Fibroblast of skin of right biceps (primary cell): ENCODE measurements at places on chromosomes 1 and 21.

DNA sequence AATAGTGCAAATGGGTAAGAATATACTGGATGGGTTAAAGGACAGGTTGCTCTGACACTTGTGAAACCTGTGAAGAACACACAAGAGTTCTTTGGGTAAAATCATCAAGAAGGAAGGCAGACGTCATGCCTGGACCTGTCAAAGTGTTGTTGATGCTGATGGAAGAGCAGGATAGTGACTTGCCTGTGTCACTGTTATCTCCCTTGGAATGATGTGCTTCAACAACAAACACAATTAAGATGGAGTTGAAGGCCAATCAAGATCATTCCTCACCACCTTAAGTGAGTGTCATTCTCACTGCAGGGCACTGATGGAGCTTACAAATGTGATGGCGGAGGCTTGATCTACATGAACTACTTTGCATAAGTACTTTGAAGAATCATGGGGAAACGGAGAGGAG, 73.2 kb downstream of the LRRN2 start:
- DNase-seq: no peak

GRCh38 chr21:31837618-31838390, 35.0 kb upstream of the HUNK start:
- no peak for DNase-seq

DNA sequence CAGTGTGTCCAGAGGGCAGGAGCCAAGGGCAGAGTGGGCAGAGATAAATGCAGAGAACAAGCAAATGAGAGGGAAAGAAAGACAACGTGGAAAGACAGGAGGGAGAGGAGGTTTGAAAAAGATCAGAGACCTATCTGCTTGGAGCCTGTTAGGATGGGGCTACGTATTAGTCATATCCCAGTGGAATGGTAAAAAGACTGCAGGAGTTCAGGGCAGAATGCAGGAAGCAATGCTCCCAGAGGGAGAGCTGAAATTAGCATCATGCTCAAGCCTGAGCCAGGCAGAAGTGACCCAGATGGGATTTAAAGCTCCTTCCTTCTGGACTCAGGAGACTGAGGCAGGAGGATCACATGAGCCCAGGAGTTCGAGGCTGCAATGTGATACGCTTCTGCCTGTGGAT, 261.3 kb upstream of the CHRM3 start:
- peak; percentile 52 for DNase-seq

GRCh38 chr1:30919025-30919881, 10.7 kb upstream of the SDC3 start:
- peak; percentile 82 for DNase-seq

DNA sequence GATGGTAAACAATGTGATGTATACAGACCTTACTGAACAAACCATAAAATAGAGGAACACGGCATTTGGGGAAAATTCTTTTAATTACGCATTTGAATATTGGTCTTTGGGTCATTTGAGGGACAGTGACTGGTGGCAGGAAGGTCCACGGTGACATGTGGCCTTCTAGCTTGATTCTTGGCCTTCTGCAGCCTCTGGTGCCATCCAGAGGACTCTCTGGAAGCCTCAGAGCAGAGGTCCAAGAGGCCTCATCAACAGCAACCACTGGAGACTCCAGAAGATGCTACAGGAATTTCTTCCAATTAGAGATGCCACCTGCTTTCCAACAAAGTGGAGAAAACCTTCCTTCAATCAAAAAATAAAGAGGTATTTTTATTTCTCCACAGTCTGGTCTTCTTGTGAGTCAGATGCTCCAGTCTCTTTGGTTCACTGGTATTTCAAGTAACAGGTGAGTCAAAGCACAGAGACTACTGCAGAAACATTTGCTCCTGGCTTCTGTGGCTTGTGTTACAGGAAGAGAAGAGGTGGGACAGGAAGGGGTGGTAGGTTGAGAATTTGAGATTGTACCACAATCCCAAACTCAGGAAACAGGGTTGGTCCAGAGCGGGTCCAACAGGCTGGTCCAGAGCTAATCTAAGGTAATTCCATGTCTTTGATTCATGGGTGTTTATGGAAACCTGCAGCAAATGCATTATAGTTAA, 2.7 kb upstream of the F5 start:
- no peak for DNase-seq

GRCh38 chr1:151266821-151267220, 12.3 kb downstream of the PSMD4 start:
- DNase-seq: no peak

DNA sequence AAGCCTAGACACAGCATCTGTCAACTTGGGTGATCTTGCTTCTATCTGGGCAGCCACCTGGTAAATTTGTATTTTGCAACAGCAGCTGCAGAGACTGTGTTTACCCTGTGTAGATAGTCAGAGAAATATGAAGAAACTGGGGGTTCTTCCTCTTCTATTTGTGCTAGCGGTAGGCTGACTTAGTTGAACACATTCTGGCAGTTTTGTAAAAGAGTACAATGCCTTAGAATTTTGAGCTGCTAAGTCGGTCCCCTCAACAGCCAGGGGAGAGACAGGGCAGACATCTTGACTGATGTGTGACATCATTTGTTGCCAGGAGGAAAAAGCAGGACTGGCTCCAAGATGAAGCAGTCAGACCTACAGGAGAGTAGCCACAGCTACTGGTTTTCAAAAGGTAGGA, 53.7 kb downstream of the KCNJ6 start:
- no peak for DNase-seq

DNA sequence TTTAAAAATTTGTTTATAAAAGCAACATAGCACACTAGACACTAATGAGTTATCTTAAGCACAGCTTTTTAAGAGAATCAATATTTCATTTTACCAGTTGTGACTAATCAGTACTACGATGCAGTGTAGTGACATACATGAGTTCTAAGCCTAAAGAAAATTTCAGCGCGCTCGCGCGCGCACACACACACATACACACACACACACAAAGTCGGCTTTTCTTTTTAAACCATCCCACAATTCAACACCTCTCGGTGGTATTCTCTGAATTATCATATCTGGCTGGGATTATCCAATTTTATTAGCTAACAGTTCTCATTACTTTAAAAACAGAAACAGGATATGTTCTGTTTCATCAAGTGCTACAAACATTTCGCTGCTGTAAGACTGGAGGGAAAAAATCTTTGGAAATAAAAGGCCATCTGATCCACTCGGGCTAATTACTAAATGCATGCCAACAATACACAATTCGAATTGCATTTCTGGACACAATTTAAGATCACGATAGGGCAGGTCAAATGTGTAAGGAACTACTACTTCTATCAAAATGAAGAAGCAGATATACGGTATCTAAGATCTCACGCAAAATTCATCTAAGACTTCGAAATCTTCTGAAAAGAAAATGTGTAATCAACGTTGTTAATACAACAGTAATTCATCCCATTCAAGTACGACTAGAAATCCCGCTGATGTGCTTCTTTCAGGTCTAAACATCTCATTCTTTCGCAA, 1.2 kb downstream of the TUT4 start:
- peak; percentile 64 for DNase-seq

GRCh38 chr1:229097356-229097755, 173.6 kb upstream of the RAB4A start:
- peak; percentile 41 for DNase-seq
